ENCODE measurements at places on chromosomes 1 and 21.

DNA sequence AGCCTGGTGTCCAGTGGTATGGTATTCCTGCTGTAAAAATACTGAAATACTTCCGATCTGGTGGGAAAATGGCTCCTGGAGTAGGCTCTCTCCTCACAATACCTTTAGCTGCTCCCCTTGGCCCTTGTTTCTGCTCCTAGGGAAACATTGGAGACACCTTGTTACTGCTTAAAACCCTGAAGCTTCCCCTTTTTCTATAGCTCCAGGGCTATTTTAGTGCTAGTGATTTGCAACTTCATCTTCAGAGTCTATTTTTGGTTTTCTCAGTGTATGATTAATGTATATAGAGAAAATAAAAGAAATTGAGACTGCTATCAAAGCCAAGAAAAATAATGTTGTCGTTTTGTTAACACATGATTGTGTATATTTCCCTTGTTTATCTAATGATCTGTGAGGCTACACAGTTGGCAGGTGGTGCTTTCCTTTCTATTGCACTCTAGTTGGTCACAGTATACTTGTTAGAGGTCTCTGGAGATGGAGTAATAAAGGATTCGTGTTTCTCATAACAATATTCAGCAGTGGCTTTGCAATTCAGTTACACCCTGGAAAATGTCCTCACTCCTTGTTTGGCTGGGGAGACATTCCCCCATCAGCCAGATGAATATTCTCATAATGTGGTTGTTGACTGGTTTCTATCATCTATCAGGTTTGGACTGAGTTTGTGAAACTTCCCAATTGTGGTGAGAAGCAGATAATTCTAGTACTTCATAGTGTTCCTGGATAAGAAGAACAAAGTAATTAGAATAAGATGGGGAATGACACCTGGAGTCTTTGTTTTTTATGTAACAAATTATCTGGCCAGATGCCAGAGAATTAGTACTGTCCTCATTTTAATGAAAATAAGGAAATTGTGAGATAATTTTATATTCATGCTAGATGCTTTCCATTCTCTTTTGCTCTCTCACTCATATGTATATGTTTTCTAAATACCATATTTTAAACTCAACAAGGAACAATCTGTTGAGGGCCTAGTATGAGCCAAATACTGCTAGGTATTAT is 44.8 kb upstream of the CACYBP start:
- DNase-seq, result no peak

GRCh38 chr1:207393610-207394009 is 60.5 kb upstream of the CR2 start:
- no peak for DNase-seq

- DNase-seq, result no peak
Measured at GRCh38 chr1:40784771-40785151, 1.2 kb downstream of the KCNQ4 start.

- DNase-seq, result no peak
Measured at GRCh38 chr1:210010161-210010560, 72.1 kb downstream of the SYT14 start.

DNA sequence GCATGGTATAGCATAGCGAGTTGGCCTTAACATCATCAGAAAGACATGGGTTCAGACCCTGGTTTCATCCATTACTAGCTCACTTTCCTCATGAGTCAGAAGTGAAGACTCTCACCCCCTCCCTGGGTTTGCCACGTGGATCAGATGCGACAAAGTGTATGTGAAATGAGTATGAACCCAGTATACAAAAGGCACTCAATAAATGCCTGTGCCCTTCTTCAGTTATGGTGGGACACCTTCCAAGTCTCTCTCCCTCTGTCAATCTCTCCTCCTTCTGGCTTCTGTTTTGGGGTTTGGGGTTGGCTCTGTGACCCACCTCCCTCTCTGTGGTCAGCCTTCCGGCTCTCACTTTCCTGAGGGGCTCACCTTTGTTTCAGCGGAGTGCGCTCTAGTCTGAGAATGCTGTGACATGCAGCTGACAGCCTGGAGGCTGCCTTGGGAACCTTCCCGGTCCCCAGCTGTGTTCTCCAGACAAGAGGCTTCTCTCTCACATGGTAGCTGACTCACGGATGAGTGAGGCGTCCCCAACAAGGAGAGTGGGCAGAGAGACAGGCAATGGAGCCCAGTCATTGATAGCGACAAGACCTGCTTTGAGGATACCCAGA is 155.0 kb upstream of the EDN2 start:
- DNase-seq, result no peak

DNA sequence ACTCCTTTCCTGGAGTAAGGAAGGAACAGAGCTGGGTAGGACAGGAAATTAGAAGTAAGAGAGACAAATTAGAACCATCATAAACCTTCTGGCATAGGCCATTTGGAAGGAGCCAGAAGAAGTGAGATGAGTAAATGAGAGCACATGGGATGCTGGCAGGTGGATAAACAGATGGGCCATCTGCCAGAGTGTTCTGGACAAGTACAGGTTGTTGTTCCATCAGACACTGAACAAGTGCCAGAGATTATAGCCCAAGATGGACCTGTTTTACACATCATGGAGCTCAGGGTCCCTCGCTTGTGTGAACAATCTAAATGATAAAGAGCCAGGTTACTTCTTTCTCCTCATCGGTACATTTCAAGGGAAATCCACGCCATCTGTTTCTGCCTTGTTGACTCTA is 200.3 kb downstream of the HHIPL2 start:
- DNase-seq, result no peak

GRCh38 chr21:38925923-38926322 is 120.2 kb downstream of the ETS2 start:
- no peak for DNase-seq

- DNase-seq, result no peak
Measured at GRCh38 chr1:12608311-12608957, 9.6 kb downstream of the DHRS3 start.

- no peak for DNase-seq
Measured at GRCh38 chr1:223662943-223663342, 2.6 kb downstream of the CAPN8 start.

- DNase-seq, result no peak
Measured at GRCh38 chr1:234833118-234833517, 223.1 kb upstream of the IRF2BP2 start.

DNA sequence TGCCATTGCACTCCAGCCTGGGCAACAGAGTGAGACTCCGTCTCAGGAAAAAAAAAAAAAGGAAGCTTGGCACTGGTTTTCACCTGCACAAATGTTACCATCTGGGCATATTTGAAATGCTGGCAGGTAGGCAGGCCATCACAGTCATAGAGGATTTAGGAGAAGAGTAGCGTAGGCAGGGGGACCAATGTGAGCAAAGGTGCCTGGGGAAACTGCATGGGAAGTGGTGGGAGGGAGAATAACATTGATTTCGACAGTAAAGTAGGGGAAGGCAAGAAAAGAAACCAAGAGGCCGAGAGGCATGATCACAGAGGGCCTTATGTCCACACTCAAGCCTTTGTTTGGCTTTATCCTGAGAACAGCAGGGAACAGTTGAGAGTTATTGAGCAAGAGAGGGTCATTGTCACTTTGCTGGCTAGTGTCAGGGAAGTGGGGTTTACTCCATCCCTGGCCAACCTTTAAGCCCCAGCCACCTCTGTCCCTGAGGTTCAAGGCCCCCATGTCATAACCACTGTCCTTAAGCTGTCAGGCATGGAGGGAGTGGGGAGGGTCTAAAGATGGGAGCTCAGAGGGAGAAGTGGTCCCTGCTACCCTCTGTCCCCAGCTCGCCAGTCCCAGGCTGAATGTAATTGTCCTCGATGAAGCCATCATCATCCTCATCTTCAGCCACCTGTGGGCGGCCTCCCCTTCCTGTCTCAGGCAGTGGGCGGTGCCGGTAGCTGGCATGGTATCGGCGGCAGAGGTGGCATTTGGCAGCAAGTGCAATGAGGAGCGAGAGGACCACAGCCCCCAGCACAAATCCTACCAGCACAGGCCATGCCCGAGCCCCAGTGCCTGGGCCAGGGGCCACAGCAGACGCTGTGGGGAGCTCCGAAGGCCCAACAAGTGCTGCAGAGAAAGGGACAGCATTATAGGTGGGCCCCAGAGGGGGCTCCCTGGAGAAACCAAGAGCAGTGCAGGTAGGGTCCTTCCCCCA is 2.9 kb downstream of the C1orf210 start:
- no peak for DNase-seq

GRCh38 chr1:171983584-171983983 is 142.3 kb downstream of the DNM3 start:
- DNase-seq, result no peak

DNA sequence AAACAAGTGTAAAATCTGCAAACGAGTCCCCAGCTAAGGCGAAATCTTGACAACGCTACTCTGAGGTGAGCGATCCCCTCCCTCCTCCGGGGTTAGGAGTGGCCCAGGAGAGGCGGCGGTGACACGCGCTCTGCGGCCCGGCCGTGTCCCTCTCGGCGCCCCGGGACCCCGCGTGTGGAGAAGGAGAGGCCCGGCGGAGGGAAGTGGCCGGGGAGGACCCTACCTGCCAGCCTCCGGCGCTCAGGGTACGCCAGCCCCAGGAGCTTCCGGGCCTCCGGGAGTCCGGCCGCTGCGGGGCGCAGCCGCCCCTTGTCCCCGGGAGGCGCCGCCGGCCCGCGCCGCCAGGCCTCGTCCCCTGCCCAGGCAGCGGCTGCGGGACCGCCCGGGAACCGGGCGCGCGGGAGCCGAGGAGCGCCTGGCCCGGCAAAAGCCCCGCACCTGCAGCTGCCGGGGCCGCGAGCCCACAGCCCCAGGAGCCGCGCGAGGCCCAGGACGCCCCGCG is 543 bp downstream of the ABCB10 start:
- DNase-seq, result peak; percentile 7

DNA sequence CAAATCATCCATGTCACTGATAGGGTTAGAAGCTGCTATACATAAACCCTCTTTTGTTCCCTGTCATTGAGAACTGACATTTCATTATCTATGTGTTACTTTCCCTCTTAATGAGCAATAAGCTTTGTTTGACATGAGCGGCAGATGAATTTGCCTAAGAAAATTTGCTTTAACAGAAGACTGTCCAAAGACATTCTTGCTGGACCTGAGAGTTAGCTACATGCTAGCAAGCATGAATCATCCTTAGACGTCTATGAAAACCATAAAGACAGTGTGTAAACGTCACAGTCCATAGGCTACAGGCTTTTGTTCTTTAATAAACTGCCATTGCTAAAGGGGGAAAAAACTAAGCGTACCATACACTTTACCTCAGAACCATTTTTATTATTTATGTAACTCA is 73.1 kb downstream of the TNFSF4 start:
- DNase-seq, result no peak

GRCh38 chr1:201298396-201299381 is 15.4 kb downstream of the PKP1 start:
- no peak for DNase-seq

DNA sequence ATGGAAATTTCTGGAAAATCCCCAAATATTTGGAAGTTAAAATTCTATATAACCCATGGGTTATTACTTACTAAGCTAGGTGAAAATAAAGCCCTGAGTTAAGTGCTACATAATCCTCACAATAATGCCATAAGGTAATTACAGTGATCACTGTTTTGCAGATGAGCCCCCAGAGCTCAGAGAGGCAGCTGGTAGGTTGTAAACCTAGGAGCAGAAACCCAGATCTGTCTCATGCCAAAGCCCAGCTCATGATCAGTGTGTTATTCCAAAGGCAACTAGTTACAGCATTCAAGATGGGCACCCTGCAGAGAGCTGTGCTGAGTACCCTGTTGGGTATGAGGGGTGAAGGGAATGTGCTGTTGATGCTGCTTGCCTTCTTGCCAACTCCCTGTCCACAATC is 10.8 kb upstream of the MYOG start:
- DNase-seq, result no peak

- peak; percentile 68 for DNase-seq
Measured at GRCh38 chr1:156126043-156126629, 11.6 kb downstream of the LMNA start.

DNA sequence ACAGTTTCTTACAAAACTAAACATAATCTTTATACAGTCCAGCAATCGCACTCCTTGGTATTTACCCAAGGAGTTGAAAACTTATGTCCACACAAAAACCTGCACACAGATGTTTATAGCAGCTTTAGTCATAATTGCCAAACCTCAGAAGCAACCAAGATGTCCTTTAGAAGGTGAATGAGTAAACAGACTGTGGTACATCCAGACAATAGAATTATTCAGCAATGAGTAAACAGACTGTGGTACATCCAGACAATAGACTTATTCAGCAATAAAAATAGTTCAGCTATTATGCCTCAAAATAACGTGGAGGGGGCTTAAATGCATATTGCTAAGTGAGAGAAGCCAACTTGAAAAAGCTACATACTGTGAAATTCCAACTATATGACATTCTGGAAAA is 87.0 kb upstream of the GALNT2 start:
- DNase-seq, result no peak

- DNase-seq, result no peak
Measured at GRCh38 chr1:30384286-30385245, 338.8 kb downstream of the MATN1 start.

GRCh38 chr1:207999274-207999915 is 88.5 kb upstream of the CD34 start:
- DNase-seq, result no peak

DNA sequence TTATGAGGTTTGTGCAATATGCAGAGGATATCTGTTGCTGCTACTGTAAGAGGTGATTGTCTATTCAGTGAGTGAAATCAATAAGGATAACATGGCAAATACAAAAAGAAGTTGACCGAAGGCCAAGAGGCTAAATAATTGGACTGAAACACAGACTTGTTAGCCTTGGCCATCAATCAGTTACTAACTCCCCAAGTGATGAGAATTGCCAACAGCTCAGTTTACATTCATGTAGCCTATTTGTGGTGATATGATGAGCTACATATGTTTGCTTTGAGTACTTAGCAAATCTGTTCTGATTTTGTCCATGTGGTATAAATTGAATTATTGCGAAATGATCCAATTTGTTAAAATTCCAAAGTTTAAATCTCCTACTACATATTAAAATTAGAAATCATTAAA is 68.6 kb upstream of the VAV3 start:
- DNase-seq, result no peak

All from effector CD4-positive, alpha-beta T cell (primary cell).